ENCODE measurements at places on chromosomes 12 and 14.
A peak's percentile ranks its signal among the peaks of the same experiment; 100 is the strongest.

DNA sequence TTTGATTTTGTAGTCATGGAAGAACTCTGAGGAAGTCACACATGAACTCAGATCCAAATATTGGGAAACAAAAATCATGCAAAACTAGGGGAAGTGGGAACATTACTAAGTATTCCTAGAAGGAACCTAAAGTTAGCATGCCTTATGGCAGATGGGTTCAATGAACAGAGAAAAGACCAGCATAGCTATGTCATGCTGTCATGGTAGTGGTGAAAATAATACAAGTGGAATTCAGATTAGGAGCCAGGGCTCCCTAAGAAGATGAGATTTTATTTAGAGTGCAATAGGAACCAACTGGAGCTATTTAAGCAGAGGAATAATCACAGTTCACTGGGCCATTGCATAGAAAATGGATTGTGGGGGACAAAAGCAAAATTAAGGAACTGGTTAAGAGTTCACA lies 134.0 kb downstream of the DIO2 start:
- DNase-seq, result no peak

DNA sequence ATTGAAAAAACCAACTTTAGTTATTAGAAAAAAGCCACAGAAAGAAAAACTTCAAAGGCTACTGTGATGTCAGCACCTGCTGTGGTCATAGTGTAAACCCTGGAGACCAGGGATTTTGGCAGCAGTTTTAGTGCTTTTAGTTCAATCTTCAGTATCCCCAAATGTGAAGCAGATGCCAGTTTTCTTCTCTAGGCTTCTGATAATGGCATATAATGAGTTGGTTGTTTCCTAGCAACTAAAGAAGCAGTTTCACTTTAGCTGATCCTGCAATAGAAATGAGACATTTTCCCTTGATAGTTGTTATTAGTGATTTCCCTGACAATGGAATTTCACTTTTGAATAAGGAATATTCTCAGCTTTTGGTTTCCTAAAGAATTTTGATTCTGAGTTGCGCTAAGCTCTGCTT lies 131.2 kb downstream of the NUBPL start:
- peak; percentile 50 for DNase-seq

DNA sequence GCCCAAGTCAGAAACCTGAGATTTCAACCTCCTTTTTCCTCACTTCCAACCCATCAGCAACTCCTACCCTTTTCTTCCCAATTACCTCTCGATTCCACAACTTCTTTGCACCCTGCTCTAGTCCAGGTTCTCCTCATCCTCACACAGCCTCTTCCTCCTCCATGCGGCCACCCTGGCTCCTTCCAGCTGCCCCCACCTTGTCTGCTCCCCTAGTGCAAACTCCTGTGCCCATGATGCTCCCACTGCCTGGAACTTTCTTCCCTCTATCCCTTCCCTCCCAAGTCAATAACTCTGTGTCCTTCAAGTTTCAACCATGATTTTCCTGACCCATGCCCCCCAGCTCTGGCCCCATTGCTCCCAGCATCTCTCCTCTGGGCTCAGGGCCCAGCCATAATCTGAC lies 17.3 kb downstream of the SELPLG start:
- DNase-seq, result no peak

DNA sequence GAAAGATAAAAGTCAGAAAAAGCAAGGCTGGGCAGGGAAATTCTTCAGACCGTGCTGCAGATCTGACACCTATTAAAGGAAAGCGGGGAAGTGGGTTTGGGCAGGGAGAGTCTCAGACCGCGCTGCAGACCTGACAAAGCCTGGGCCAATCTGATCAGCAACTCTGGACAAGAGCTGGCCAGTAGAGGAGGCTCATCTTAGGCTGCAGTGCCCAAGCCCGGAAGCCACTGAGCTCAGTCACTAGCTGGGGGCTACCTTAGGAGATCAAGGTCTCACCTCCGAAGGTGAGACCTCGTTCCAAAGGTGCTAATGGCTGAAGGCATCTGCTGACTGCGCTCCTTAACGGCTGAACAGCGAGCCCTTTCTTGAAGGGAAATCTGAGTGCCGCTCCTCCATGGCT lies 60.2 kb downstream of the SINHCAF start:
- DNase-seq, result no peak

DNA sequence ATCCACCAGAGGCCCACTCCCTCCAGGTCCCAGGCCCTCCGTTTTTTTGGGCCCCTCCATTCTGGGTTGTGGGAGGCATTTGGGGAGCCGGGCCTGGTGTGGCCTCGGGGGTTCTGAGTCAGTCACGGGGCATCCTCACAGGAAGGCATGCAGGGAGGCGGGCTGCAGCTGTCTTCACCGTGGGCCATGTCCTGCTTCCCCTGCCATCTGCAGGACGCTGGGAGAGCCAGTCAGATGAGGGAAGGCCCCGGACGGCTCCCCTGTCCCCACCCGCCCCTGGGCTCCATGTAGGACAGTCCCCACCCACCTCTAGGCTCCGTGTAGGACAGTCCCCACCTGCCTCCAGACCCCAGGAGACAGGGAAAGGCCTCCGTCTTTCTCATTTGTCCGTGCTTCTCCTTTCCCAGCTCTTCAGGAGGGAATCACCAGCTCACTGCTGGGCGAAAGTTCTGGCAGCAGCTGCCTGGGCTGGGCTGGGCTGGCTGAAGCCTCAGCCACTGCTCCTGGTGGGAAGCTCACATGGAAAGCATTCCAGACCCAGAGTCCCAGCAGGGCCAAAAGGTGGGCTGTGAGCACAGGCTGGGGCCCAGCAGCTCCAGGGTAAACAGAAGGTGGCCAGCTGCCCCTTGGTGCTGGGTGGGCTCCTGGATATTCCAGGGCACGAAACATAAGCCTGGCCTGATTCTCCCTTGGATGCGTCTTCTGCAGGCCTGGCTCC lies 217.8 kb downstream of the KIF26A start:
- no peak for DNase-seq

DNA sequence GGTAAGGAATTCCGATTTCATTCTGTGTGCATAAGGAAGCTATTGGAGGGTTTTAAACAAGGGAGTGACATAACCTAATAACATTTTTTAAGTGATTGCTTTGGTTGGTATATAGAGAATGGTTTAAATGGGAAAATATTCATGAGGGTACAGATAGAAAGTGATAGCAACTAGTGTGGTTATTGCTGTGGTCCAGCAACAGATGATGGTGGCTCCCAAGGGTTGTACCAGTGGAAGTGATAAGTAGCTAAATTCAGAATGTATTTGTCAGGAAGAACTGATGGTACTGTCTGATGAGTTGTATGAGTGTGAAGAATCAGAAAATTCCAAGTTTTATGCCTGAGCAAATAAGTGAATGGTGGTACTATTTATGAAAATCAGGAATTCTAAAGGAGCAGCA lies 2.6 kb upstream of the CNOT2 start:
- DNase-seq, result no peak

- no peak for DNase-seq
Measured at GRCh38 chr12:113240395-113240794, 19.1 kb downstream of the TPCN1 start.

GRCh38 chr14:68668531-68668930 lies 124.3 kb downstream of the ZFP36L1 start:
- no peak for DNase-seq

- DNase-seq, result no peak
Measured at GRCh38 chr14:79578470-79578869, 632.8 kb downstream of the DIO2 start.

DNA sequence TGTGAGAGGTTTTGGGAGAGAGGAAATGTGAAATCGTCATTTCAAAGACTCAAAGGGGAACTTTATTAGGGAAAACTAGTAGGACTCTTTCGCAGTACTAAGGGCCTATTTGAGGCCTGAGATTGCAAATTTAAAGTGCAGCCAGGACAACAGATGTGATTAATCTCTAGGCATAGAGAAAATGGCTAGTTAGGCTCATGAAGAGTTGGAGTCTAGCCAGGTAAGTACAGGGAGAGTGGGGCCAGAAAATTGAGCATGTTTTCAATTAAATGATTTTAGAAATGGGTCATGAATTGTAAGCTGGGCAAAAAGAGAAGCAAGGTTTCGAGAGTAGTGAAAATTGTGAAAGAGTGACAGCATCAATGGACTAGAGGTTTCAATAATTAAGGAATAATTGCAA lies 91.9 kb upstream of the LMNTD1 start:
- no peak for DNase-seq

- DNase-seq, result no peak
Measured at GRCh38 chr12:114141921-114142564, 175.9 kb upstream of the RBM19 start.

DNA sequence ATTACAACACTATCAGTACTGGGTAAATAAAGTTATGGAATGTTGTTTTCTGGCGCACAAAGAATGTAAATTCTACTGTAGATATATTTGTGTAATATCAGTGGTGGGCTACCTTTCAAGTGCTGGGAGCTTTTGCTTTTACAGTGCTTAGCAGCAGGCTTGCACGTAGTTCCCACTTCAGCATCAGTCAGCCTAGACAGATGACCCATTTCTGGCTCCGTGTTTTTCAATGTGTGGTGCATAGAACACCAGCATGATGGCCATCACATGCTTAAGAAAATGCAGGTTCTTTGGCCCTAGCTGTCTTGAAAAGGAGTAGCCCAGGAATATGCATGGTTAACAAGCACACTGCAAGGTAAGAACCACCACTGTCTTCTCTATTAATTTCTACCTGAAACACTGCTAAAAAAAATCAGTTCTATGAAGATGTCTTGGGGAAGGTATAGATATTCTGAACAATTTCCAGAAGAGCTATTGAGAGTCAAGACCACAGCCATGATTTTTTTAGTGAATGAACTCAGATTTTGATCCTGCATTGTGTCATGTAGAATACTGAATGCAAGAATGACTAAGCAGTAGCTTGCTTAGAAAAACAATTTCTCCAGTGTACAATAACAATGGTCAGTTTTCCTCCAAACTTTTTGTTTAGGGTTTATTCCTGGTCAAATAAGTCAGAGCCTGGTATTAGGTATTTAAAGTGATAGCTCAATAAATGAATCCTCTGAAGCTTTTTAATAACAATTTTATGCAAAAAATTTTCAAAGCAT lies 195.7 kb downstream of the AKAP6 start:
- no peak for DNase-seq

DNA sequence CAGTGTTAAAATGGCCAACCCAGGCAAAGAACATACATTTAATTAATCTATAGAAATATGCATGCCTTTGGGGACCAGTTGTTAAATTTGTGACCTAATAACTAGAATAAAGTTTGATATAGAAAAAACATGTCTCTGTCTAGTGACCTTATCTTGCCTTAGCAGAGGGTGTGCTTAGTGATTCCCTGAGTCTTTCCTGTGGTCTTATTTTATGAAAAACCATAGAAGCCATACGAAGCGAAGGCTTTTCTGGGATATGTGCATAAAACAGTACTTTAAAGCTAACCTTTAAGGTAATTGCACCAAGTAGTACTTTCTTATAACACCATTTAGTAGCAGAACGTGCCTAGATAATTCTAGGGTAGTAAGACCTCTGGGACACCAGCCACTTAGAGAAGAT lies 379.4 kb downstream of the ZFP36L1 start:
- no peak for DNase-seq

DNA sequence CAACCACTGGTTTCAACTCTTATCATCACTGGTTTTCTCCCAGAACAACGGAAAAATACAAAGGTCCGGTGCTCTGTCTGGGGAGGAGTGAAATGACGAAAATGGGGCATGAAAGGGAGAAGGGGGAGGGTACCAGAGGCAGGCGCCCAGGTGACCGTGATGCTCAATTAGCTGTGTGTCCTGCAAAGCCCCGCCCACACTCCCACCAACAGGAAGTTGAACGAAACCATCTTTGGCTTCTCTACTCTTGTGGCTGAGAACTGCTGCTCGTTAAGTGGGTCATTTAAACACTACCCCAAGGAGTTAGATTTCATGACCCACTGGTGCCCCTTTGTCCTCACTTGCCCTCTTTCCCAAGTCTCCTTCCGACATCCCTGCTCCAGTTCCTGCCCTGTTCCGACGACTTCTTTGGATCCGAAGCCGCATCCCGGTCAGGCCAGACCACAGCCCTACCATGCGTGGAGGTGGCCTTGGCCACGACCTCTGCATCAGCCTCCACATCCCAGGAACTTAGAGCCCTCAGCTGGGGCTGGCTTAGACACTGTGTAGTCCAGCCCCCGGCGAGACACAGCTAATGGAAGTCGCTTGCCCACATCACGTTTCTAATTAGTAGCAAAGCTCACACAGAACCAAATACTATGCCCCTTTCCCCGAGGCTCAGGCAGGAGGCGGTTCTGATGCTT lies 11.4 kb upstream of the LRTM2 start:
- no peak for DNase-seq

All from DMS79 treated with DMSO at 0.1 percent for 48 hours (cell line).